ENCODE measurements at places on chromosomes 4 and X.

GRCh38 chr4:8009710-8010511 is 70.2 kb upstream of the AFAP1 start:
- DNase-seq: no peak

DNA sequence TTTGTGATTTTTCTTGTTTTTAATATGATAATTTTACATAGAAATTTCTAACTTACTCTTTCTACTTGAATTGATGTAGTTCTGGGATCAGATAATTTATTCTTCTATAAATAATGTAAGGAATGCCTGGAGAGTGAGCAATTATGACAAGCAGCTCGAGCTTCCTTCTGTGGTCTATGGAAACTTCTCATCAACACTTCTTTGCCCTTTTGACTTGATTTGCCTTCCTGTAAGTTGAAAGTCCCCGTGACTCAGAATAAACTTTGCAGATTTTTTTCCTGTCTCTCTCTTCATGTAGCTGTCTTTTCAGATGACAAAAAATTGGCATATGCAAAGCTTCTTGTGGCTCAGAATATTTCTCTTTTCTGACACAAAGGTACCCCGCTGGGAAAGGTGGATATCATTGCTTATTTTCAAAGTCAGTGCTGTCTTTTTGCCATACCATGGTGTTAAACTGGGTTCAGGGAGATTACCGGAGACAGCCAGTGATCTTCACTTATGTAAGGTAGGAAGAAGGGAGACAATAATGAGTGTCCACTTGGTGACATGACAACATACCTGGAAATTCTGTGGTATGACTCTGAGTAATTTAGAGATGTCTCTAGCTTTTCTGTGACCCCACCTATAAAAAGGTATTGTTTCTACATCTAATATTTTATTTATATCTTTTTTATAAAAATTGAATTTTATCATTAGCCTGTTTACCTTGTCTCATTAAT is 278.6 kb upstream of the GNPDA2 start:
- no peak for DNase-seq

GRCh38 chr4:14168919-14169318 is 541.4 kb upstream of the BOD1L1 start:
- DNase-seq: no peak

DNA sequence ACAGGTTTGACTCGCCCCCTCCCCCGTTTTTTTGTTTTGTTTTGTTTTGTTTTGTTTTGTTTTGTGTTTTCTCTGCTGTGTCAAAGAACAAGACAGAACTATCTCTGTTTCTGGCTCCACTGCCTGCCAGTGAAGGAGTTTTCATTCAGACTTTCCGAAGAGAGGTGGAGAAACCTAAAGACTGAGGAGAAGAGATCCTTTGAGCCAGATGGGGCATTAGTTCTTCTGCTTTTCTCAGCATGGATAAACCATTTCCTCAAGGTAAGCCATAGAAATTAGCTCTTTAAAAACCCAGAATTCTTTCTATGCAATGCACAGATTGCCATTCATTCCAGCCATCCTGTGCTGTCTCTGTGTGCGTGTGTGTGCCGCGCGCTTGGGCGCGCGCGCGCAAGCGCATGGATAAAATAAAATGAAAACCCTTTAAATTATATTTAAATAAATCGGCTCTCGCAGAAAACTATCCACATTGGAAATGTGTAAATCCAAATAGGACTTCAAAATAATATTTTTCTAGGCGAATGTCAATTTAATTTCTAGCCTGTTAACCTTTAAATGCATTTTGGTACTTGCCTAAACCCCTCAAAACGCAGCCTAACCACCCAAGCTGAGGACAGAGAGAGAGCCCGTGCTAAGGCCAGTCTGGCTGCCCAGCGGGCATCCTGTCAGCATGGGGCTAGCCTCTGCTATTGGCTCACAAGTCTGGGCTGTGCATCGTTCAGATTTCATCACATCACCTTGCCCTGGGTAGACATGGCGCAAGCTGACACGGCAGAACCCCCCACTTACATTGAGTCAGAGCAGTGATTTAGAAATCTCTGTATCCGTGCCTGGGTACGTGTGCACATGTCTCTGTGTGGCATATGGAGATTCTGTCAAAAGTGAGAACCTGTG is 113.0 kb upstream of the VAMP7 start:
- no peak for DNase-seq

DNA sequence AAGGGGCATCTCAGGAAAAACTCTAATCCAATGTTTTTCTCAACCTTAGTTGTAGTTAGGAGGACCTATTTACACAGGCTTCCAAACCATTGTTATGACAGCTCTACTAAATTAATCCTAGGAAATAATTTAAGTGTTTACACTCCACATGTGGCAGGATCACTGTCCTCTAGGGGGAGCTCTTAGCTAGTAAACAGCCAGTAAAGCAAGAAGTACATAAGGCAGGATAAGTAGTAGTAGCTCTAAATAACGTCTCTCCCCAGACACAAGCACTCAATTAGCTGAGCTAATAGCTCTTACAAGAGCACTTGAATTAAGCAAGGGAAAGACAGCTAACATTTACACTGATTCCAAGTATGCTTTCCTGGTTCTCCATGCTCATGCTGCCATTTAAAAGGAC is 37.3 kb downstream of the NUDT11 start:
- no peak for DNase-seq

GRCh38 chrX:12583543-12583942 is 207.7 kb upstream of the PRPS2 start:
- no peak for DNase-seq

- DNase-seq: no peak
These were observed 14.5 kb downstream of the ZNF275 start for GRCh38 chrX:153348421-153348820.

GRCh38 chr4:71270901-71271300 is 67.9 kb upstream of the SLC4A4 start:
- DNase-seq: no peak

DNA sequence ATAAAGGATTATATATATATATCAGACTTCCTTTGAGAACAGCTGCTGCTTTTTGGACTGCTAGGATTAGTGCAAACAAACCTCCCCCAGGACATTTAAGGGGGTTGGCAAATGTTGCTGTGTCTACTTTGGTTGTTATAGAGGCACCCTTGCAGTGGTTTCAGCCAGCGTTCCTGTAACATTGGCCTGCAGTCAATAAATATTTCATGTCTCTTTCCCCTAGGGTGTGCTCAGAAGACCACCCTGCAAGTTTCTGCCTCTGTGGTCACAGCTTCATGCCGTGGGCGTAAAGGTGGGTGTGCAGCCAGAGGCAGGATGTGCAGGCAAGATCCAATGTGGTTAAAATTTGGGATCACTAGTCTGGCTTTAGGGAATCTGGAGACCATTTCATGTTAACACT is 28.9 kb downstream of the FGF5 start:
- DNase-seq: no peak

DNA sequence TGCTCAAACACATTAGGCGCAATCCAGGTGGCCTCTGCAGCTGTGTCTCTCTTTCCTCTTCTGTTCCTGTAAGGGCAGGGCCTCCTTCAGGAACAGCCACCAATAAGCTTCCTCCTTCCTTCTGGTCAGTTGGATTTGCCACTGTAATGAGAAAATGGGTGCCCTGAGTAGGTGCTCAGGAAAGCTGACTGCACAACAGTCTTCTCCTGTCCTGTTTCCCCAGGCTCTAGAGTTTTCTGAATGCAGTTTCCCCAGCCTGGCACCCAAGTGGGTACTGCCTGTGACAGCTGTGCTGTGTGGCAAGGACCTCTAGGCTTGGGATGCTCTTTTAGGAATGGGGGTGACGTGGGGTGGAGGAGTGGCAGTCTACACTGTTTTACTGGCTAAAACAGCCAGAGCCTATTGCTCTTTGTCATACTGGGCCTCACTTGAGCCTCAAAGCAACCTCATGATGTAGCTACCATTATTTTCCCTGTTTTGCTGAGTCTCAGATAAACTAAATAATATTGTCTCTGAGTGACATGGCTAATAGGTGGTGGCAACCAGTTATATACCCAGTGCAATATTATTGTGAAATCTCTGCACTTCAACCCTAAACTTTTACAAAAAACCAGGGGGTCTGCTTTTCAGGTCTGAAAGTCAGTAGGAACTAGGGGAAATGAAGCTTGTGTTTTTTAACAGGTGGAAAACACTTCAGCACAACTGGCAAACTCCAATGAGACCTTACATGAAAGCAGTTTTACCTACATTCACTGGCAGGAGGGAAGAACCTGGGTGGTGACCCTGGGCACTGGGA is 1.2 kb downstream of the CXCL2 start:
- DNase-seq: no peak

DNA sequence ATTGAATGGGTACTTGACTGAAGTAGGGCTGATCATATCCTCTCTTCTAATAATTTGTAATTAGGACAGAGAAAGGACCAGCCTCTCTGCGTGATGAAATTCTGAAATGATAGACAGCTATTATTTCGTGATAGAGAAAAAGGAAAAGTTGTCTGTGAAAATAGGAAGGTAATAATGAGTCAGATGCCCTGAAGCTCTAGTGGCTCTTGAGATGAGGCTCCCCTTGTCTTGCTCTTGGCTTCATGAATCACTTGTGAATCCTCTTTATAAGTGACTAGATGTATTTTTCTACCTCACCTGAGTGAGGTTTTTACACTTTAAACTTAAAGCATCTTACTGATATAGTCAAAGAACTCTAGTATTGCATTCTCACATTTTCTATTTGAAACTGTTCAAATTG is 888.9 kb downstream of the PCDH18 start:
- DNase-seq: no peak

GRCh38 chr4:148364525-148364924 is 77.7 kb downstream of the NR3C2 start:
- no peak for DNase-seq

- no peak for DNase-seq
These were observed 174.0 kb downstream of the ADAM29 start for GRCh38 chr4:175092114-175092513.

DNA sequence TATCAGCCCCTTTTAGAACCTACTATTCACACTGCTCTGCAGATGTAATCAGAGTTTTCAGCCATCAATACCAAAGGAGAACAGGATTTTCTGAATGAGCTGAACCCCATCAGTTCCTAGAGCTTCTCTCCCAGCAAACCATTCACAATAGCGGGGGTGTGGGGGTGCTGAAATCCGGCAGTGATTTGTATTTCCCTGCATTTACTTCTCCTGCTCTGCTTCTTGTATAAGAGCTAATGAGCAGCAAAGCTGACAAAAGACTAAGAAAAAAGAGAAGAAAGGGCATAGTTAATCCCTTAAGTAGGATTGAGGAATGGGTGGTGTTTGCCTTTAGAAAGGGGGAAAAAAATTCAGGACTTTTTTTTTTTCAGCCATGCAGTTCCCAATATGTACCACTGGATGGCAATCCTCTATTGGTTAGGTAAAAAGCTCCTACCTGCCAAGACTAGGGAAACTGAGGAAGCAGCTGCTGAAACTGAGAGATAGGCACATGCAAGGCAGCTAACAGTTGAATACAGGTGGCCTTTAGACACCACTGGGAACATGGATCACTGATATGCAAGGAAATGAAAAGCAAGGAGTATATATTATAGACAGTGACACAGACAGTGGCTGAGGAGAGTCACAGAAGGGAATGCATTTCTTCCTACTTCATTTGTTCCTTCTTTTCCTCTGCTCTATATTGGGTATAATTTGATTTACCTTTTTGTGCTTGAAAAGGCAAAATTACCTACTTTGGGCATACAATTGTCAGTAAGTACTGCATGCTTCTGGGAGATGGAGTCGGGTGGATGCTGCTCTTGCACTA is 217.9 kb downstream of the HS6ST2 start:
- no peak for DNase-seq

- no peak for DNase-seq
These were observed 371.2 kb downstream of the SPRY1 start for GRCh38 chr4:123767806-123768205.

DNA sequence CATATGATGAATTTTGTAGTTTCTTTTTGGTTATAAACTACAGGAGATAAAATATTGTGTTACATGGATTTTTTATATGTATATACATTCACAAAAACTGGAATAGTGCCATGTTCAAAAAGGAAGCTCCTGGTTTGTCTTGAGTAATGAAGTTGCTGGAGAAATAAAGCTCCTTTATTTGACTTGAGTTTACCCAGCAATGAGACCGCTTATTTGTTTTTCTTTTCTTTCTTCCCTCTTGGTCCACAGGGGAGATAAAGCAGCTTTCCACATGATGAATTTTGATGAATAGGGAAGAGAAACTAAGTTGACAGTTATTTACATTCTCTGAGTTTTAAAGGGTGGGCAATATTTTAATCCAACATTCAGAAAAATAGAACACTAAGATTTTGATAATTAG is 176.5 kb downstream of the GPM6A start:
- DNase-seq: no peak

GRCh38 chr4:108034565-108034964 is 44.9 kb downstream of the HADH start:
- no peak for DNase-seq

GRCh38 chr4:3776166-3777032 is 10.2 kb downstream of the ADRA2C start:
- no peak for DNase-seq
